ENCODE measurements at places on chromosomes 1 and 21. TPM values are rescaled to one million over a fixed set of nuclear protein-coding genes. Genes with fewer than 3 reads are reported as not detected.

PPFIA4 gene
- 10.8 TPM for total RNA-seq

DNA sequence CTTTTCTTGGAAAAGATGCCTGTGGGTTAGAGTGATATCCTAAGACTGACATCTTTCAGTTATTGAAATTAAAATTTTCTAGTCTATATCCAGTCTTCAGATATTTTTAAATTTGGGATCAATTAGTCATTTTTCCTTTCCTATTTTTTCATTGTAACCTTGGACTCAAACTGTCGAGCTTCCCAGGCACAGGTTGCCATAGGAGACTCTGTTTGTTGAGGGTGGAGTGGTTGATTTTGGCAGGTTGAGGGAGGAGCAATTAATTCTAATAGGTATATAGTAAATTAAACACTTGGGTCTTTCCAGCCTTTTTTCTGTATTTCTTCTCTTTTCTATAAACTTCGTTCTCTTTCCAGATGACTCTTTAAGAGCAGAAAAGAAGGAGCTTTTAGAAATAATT, 326.8 kb downstream of the ASTN1 start:
- DNase-seq: no peak

DNA sequence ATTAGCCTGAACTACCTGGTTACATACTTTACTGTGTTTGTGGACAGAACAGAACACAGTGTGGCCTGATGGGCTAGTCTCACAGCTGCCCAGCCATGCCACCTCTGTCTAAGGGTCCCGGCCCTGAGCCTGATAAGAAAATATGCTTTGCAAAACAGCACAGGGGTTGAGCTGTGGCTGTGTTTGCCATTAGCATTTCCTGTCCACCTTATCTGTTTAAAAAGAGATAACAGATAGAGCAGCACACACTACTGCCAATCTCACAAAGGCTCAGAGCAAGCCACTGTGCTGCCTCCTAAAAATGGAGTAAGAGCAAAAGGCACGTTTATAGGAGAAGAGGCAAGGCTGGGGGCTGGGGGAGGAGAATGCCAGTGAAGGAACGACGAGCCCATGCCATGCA, 95.0 kb downstream of the SUSD4 start:
- no peak for DNase-seq

TPR gene
- 131 TPM for total RNA-seq
